ENCODE measurements at places on chromosomes 4 and X.

DNA sequence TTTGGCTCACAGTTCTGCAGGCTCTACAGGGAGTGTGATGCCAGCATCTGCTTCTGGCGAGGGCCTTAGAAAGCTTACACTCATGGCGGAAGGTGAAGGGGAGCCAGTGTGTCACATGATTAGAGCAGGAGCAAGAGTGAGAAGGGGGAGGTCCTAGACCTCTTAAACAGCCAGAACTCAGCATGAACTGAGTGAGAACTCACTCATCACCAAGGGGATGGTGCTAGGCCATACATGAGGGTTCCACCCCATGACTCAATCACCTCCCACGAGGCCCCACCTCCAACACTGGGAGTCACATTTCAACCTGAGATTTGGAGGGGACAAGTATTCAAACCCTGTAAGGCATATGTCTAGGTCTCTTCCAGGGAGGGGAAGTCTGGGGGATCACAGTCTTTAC, 33.4 kb downstream of the SPRY1 start:
- DNase-seq, result no peak

DNA sequence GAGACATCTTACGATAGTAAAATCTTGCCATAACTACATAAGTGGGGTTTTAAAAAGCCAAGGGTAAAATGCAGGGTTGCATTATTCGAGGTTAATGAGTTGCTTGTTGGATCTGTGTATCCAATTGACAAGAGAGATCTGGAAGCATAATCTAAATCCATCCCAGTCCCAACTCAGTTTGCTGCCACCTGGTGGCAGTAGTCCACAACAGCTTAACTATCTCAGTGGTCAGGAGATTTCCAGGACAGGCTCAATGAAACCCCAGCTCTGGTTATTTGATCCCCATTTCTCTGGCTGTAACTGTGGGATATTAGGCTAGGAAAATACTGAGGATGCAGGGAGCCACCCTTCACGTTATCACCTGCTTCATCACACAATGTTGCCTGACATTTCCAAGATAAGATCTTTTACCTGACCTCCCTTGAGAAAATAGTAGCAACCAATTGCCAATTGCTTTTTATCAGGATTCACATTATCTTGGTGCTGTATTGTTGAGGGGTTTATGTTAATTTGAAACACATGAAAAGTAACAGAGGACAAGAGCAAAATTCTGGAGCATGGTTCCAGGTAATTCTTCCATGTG, 88.2 kb upstream of the TNIP3 start:
- peak; percentile 49 for DNase-seq

- no peak for DNase-seq
Measured at GRCh38 chrX:57103489-57103888, 17.9 kb downstream of the SPIN2B start.

- DNase-seq, result peak; percentile 31
Measured at GRCh38 chrX:102515975-102516941, at the start of gene TMSB15A. Gene TMSB15A, minus strand, starts transcription at chrX:102516739.

DNA sequence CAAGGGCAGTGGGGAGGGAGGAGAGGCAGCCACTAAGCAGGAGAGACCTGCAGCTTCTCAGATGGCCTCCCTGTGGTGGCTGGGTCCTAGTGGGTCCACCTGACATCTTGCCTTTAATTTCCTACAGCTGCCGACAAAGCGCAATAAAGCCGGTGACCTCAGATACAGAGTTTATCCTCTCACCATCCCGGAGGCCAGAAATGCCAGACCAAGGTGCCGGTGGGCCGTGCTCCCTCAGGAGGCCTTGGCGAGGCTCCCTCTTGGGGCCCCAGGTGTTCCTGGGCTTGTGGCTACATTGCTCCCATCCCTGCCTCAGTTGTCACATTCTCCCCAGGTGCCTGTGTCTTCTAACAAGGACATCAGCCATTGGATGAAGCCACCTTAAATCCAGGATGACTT, 103.0 kb downstream of the ADRA2C start:
- DNase-seq, result no peak

- DNase-seq, result no peak
Measured at GRCh38 chr4:95627024-95627605, 78.3 kb upstream of the UNC5C start.

DNA sequence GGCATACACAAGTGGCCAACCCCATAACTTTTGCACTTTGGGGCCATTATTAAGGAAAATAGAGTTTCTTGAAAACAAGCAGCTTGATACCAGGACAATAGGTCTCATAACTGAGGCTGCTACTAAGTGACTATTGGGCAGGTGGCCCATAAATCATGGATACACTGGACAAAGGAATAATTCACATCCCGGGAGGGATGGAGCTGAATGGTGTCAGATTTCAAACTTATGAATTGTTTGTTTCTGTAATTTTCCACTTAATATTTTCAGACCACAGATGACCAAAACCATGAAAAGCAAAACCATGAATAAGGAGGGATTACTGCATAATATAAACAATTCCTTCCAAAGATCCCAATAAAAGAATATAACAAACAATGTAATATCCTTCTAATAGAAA, 114.4 kb downstream of the WDFY3 start:
- no peak for DNase-seq

- no peak for DNase-seq
Measured at GRCh38 chr4:178090640-178091411, 648.6 kb upstream of the AGA start.

- DNase-seq, result no peak
Measured at GRCh38 chr4:38672397-38673129, 8.6 kb downstream of the KLF3 start.

DNA sequence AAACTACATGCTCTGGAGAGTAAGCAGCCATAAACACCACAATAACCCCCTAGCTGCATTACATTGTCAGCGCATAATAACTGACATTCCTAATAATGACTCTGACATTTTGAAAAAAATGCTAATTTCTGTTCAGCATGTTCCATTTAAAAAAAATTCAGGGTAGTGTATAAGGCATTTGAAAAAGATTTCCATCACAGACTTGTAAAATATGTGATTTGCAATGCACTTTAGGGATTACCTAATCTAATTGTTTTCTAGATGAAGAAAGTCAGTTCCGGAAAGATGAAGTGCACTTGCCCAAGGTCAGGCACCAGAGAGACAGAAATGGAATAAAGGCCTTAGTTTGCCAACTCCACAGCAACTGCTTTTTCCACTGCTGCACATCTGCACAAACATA, 55.3 kb downstream of the FANCB start:
- DNase-seq, result no peak

DNA sequence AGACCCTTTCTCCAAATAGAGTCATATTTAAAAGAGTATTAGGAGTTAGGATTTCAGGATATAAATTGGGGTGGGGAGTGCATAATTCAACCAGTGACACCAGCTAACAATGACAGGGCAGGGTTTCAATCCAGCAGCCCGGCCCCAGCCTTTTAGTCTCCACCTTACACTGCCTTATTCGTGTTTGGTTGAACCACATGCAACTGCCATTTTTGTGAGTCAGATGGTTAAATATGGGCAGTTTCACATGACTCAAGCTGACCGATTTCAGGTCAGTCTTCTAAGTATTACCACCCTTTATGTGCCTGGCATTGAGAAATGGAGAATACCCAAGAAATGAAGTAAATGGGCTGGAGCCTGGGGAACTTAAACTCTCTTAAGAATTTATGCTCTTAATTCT, 102.8 kb downstream of the STOX2 start:
- DNase-seq, result no peak

DNA sequence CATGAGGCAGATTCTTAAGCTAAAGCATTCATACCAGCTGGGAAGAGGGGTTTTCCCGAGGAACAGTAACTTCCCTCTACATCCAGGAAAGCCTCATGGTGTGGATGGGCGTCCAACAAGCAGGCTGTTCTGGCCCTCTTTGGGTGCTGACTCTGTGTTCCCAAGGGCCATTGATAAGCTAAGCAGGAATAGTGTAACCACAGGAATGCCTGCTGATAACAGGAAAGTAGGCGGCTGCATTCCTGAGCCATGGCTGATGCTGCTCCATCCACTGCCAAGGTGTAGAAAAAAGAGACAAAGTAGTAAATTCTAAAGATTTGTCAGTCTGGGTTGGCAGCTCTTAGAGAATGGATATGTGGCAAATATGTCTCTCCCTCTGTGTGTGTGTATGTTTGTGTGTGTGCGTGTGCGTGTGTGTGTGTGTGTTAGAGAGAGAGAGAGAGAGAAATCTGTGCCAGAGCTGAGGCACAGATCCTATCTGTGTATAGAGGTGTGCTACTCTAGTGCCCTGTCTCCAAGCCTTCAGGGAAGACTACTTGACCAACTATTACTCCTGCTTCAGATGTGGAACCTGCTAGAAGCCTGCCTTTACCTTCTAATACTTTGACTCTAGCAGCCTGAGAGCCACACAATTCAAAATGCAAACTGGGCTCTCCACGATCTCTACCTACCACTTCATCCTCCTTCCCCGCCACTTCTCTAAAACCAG, 353.1 kb upstream of the NR3C2 start:
- no peak for DNase-seq

DNA sequence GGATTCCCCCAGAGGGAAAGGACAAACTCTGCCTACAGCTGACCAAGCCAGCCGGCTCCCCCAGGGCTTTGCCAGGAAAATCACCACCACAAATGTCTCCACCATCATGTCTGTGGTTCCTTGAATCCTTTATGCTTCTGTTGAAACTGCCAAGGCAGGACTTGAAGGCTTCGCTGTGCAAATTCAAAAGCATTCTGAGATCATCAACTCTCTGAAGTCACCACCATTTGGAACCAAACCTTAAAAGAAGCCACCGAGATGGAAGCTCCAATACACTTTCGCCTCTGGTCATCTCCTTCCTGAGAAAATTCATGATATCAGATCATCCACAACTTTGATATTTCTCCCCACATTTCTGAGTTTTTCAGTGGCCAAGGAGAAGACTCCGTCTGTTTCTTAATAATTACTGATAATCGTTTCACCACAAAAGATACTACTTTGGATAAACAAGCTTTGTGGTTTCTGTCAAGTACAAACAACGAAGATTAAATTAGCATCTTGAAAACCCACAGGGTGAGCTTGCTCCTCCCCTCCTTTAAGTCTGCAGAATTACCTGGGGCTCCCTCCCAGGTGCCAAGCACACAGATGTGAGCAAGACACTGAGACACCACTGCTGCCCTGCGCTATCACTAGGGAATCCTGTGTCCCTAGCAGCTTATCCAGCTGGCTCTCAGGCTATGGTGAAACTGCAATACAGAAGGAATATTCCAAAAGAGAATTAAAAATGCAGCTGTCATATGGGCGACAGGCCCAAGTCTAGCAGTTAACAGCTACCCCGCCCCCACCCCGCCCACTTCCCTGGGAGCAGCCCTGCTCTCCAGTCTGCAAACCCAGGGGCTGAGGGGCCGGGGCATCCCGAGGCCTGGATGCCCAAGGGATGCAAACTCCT, 125.0 kb upstream of the TBL1X start:
- DNase-seq, result peak; percentile 26

DNA sequence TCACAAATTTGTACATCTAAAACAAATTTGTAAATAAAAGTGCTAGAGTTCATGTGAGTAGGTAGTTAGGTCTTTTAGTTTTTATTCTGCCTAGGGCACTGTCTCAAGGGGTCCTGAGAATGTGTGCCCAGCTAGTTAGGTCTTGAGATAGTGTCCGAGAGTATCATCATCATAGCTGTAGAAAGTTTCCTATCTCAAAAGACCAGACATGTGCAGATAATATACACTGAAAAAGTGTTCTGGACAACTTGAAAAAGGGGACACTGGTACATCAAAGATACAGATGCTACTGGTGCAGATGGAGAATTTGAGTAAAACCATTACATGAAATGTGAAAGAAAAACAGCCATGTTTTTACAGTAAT, 1.8 kb upstream of the ZCCHC4 start:
- DNase-seq, result no peak

GRCh38 chr4:125739760-125740159, 425.0 kb downstream of the FAT4 start:
- DNase-seq, result no peak

GRCh38 chr4:93814722-93815121, 13.8 kb upstream of the ATOH1 start:
- no peak for DNase-seq

- no peak for DNase-seq
Measured at GRCh38 chr4:38009421-38009820, 49.2 kb downstream of the PTTG2 start.

- no peak for DNase-seq
Measured at GRCh38 chr4:24564488-24564887, 19.9 kb downstream of the DHX15 start.

DNA sequence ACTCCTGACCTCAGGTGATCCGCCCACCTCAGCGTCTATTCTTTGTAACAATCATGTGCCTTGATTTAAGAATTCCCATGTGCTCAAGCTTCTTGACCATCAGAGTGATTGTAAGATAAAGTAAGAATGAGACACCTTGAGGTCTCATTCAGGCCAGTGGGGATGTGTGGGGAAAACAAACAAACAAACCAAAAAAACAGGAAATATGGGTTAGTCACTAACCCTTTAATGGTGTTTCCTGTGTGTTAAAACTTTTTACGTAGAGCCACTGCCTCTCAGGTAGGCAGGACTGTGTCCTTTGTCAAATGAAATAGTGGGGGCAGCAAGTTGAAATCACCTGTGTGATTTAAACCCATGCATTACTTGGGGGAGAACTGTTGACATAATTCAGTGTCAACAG, 91.5 kb upstream of the DHRSX start:
- DNase-seq, result no peak

DNA sequence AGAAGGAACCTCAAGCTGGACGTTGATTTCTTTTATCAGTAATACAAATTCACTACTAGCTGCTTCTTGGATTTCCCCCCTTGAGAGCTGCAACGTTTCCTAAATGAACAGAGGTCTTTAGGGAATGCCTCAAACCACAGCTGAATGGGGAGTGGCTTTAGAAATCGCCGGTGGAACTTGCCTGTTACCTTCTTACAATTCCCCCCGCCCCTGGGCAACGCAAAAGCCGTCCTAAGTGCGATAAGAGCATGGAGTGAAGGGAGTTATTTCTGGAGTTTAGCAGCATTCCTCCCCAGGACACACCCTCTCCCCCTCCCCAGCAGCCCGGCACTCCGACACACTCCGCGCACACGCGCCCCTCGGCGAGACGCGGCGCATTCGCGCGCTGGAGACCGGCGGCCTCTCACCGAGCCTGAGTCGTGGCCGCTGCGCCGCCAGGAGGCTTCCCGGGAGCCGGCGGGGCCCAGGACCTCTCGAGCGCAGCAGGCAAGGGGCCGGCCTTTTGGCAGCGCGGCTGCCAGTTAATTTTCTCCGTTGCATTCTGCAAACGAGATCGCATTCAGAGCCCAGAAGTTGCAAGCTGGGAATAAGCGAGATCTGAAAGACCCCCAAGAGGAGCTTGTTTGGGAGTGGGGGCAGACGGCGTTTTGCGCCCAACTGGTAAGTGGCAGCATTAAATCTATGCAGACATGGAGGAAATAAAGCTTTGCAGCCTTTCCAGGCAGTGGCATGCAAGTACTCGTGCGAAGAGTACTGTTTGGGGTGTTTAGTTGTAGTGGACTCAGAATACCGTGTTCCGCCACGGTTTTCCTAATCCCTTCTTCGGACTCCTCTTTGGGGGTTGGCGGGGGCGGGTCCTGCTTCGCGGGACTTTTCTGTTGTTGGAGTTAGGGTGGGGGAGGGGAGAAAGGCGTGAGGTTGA, 134.7 kb downstream of the PALLD start:
- DNase-seq, result no peak

- peak; percentile 33 for DNase-seq
Measured at GRCh38 chrX:47191331-47191730, 2.3 kb upstream of the UBA1 start.

GRCh38 chrX:103518571-103518970, 718 bp downstream of the RAB40A start:
- DNase-seq, result no peak

Data from effector CD4-positive, alpha-beta T cell (primary cell).